T-helper 17 cell (primary cell): ENCODE measurements at places on chromosomes 4 and X.

DNA sequence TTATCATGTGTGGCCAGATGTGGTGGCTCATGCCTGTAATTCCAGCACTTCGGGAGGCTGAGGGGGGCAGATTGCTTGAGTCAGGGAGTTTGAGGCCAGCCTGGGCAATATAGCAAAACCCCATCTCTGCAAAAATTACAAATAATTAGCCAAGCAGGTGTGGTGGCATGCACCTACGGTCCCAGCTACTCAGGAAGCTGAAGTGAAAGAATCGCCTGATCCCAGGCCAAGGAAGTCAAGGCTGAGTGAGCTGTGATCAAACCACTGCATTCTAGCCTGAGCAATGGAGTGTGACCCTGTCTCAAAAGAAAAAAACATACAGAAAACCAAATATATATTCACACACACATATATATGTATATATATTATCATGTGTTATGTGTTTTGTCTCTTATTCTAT lies 15.0 kb downstream of the APELA start:
- no peak for DNase-seq
- no peak overlapping the region for H3K27ac ChIP-seq
- H3K27me3 ChIP-seq = peaks cover 25% of the 10 kb centered on the region
- H3K4me3 ChIP-seq = no peak overlapping the region
- peaks cover 3% of the 10 kb centered on the region for H3K4me1 ChIP-seq
- H3K36me3 ChIP-seq = no peaks in the 10 kb centered on the region

DNA sequence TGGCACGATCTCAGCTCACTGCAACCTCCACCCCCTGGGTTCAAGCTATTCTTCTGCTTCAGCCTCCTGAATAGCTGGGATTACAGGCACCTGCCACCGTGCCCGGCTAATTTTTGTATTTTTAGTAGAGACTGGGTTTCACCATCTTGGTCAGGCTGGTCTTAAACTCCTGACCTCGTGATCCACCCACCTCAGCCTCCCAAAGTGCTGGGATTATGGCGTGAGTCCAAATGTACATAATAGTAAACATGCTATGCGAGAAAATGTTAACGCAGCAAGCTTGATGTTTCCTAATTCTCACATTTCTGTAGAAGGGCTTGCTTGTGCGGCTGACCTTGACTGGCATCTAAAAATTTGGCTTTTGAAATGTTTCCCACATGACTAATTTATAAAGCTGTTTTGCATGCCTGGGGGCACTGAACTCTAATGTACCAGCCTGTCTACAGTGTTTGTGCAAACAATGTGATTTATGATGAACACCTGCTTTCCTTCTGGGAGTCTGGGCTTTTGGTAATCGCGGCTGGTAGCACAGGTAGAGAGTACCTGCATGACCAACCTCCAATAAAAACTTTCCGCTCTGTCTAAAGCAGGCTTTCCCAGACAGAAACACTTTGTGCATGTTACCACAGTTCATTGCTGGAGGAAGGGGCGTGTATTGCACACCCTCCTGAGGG lies 216.8 kb downstream of the IL15 start:
- no peak overlapping the region for H3K4me3 ChIP-seq
- H3K36me3 ChIP-seq = no peaks in the 10 kb centered on the region
- no peaks in the 10 kb centered on the region for H3K4me1 ChIP-seq
- DNase-seq = no peak
- H3K27me3 ChIP-seq = peaks cover 4% of the 10 kb centered on the region
- no peak overlapping the region for H3K27ac ChIP-seq

DNA sequence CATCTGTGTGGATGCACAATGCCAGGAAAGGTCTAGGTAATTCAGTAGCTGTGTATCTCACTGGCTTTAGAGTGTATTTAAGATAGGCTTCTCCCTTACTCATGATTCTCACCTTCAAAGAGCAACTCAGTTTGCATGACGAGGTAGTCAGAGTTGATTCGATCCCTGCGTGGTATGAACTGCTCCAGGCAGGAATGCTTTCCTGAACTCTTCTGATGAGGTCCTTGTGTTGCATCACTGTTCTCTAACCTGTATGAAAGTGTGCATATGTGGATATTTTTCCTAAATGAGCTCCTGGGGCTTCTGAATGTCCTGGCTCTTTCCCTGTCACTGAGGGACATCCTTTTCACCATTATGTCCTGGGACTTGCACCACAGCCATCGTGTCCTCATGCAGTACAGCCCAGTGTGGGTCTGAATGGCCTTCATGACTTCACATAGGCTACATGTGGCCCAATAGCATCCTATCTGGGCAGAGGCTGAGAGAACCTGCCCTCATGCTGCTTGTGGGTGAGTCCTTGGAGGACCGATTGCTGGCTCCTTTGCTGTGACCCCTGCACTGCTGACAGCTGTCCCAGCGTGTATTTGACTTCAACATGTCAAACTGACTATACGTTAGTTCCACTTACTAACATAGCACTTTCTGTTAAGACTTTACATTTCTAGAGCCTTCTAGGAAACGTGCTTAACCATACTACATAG lies 65.3 kb upstream of the WDR1 start:
- no peak for DNase-seq
- peaks cover 2% of the 10 kb centered on the region for H3K36me3 ChIP-seq
- H3K4me3 ChIP-seq = no peak overlapping the region

DNA sequence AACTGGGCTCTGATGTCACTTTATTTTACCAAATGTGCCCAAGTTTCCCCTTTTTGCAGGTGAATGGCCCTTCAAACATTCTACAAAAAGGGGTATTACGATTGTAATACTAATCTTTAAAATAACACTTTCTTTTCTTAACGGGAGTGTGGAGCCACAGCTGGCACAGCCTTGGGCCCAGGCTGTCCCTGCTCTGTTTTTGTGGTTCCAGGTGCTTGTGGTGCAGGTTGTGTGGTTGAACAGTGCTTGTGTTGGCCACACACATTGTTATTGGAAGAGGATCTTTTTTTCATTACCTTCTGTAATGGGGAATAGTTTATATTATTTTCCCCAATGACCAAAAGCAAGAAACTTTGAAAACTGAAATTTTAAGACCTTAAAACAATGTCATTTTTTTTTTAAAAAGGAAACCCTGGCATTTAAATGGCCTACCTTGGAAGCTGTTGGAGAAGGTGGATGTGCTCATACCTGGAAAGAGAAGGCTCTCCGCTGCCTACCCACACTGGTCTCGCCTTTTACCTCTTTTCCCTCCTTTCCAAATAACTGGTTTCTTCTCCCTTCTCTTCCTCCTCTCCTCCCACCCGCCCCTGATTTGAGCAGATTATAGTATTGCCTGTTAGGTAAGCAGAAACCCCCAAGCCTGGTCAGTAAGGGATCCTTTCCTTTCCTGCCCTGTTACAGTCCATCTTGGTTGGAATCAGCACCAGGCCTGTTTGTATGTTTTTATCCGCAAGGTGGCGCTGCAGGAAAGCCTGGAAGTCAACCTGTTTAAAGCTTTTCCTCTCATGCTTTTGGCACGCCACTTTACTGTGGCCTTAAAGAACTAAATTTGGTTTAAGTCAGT lies 28.6 kb downstream of the HADH start:
- peaks cover 3% of the 10 kb centered on the region for H3K4me1 ChIP-seq
- H3K36me3 ChIP-seq = peaks cover 5% of the 10 kb centered on the region
- H3K27ac ChIP-seq = peak overlapping the region; percentile 11
- DNase-seq = peak; percentile 61
- no peaks in the 10 kb centered on the region for H3K27me3 ChIP-seq

- H3K27ac ChIP-seq = no peak overlapping the region
- H3K4me1 ChIP-seq = no peaks in the 10 kb centered on the region
Measured at GRCh38 chr4:126375462-126376054, 1060.8 kb downstream of the FAT4 start.

DNA sequence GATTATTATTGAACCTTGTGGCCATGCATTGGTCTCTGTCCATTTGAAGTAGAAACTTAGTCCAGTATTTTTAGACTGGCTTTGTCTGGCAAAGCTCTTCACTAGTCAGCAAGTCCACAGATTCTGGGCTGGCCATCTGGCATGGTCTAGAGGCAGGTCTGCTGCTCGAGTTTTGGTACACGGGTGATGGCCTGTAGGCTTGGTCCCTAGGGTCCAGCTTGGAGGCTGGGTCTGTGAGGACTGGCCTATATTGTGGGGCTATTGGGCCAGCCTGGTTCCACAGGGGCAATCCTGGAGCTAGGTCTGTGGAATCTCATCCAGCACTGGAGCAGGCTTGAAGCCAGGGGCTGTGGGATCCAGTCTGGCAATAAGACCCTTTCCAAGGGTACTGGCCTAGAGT lies 607.6 kb upstream of the KLHL4 start:
- H3K27me3 ChIP-seq = no peaks in the 10 kb centered on the region
- no peak for DNase-seq
- no peak overlapping the region for H3K4me3 ChIP-seq
- H3K27ac ChIP-seq = no peak overlapping the region
- H3K4me1 ChIP-seq = no peaks in the 10 kb centered on the region

GRCh38 chrX:100341142-100341510 lies 68.9 kb downstream of the PCDH19 start:
- no peak for DNase-seq
- H3K36me3 ChIP-seq = no peaks in the 10 kb centered on the region
- no peaks in the 10 kb centered on the region for H3K4me1 ChIP-seq
- H3K27ac ChIP-seq = no peak overlapping the region
- no peak overlapping the region for H3K4me3 ChIP-seq

- no peak for DNase-seq
- peaks cover 2% of the 10 kb centered on the region for H3K36me3 ChIP-seq
- peaks cover 6% of the 10 kb centered on the region for H3K4me1 ChIP-seq
Measured at GRCh38 chr4:7171191-7171900, 21.0 kb upstream of the SORCS2 start.

DNA sequence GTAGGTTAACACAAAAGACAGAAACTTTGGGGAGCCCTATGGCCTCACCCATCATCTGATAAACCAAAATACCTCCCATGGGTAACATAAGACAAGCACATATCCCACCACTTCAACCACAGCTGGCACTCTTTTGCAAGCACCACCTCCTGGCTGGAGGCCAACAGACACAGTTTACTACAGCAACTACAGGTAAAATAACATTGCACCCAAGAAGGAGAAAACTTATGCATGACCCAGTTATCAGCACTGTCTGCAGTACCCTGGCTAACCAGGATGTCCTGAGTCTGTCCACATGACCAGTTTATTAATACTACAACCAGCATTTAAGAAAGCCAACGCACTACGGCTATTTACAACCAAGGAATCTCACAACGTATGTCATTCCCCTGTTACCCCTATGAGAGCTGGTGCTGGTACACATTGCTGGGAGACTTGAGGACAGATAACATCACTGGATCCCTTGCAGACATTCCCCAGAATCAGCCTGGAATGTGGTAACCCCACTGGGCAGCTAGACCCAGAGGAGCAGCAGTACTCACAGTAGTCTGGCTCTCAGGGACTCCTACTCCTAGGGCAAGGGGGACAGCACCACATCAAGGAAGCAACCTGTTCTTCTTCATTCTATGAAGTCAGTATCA lies 32.0 kb downstream of the ELF2 start:
- H3K4me1 ChIP-seq = peaks cover 34% of the 10 kb centered on the region
- H3K27ac ChIP-seq = no peak overlapping the region
- H3K4me3 ChIP-seq = no peak overlapping the region
- peaks cover 7% of the 10 kb centered on the region for H3K36me3 ChIP-seq
- H3K27me3 ChIP-seq = no peaks in the 10 kb centered on the region

- peak overlapping the region; percentile 82 for H3K27ac ChIP-seq
- no peaks in the 10 kb centered on the region for H3K36me3 ChIP-seq
- H3K27me3 ChIP-seq = no peaks in the 10 kb centered on the region
- H3K4me3 ChIP-seq = peak overlapping the region; percentile 88
Measured at GRCh38 chr4:185211035-185211434, 1.6 kb downstream of the SNX25 start.

DNA sequence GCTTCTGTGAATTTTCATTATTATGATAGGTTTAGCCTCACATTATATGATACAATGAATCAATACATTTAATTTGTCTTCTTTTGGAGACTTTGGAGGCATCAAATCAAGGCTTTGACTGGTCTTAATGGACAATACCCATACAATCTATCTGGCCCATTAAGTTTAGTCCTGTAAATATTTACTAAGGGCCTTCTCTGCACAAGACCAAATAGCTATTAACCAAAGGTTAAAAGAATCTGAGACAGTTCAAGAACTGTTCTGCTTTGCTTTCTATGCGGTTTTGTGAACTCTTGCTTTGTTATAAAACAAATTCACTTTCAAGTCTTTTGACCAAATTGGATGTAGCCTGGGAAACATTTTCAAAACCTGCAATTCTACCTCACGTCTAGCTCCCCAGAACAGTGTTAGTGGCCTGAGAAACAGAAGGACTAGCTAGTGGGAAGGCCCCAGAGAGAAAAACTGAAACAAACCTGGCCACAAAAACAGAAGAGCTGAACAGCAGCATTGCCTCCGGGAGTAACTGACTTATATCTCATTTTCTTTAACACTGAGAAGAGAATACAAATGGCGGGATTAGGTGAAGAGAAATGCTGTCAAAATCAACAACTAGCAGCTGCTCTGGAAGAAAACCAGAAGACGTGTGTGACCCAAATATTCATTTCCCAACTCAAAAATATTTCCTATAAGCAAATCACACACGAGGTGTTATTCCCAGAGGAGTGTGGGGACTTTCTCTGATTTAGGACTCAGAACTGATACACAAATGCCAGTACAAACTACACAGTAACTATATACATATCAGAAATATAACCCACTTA lies 548 bp downstream of the TLR1 start:
- no peak for DNase-seq
- H3K36me3 ChIP-seq = peaks cover 10% of the 10 kb centered on the region
- H3K27me3 ChIP-seq = no peaks in the 10 kb centered on the region

DNA sequence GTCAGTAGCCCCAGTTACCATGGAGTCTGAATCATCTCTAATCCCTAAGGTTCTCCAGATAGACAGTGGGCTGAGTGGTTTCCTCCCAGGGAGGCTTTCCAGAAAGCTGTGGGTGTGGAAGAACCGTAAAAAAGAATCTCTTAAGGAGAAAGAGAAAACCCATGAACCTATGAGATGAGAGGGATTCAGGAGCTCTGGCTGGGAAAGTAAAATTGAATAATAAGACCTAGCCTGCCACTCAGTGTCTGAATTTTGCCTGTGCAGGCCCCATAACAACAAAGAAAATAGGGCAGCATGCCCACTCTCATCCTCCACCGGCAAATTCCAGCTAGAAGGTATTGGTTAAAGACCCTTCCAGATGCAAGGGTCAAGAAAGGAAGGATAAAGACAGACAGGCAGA lies 16.9 kb downstream of the AWAT2 start:
- no peaks in the 10 kb centered on the region for H3K27me3 ChIP-seq
- no peak for DNase-seq

DNA sequence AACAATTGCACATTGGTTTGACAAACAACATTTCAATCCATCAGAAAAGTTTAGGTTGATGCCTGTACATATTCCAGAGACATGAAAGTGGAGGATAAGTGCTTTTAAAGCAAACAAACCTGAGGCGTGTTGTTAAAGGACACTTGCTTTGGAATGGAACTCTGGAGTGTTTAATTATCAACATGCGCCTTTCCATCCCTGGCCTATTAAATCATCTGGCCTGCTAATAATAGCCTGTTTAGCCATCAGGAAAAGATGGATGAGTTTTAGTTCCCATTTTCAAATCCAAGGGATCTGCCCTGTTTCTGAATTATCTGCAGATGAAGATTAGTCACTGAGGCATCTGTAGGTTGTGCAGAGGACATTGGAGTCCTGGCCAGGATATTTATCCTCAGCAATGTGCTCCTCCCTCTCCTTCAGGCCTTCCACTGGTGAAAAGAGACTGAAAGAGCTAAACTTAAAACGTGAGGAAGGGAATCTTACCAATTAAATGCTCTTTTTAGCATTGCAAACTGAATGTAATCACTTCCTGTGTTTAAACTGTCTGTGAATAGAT lies 388.9 kb downstream of the PPARGC1A start:
- H3K4me3 ChIP-seq = no peak overlapping the region
- no peaks in the 10 kb centered on the region for H3K36me3 ChIP-seq
- H3K27me3 ChIP-seq = no peaks in the 10 kb centered on the region
